ENCODE measurements at places on chromosomes 4 and X.

DNA sequence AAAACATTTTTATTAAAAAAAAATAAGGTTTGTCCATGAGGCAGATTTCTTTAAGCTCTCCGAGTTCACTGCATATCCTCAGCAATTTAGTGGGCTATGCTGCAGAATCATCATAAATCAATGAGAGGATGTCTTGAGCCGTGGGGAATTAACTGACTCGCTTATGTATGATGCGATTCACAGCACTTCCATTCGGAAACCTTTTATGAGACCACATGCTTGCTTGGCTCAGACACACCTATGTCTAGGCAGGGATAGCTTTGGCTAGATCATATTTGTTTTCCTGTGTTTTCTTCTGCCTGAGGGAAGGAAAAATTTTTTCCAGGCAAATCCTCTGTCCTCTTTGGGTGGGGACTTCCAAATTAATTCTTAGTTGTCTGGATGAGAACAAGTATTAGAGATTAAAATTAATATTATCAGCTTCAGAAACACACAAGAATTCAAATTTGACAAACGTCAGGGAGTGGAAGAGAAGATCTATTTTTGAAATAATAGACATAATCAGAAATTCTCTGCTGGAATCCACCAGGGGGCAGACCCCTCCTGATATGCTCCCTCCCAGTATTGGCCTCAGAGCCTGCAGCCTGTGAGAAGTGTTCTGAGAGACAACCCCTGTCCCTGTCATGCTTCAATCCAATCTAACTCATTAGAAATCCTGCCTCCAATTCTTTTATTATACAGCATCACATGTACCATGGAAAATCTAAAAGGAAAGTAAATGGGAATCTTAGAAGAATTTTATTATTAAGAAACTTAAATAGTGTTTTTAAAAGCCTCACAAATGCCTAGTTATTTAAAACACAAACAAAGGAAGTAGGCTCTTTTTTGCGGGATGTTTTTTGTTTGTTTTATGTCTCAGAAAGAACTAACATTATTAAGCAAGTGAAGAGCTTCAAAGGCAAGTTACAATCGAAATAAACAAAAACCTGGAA lies 345.1 kb upstream of the TACR3 start:
- peak; percentile 1 for DNase-seq

DNA sequence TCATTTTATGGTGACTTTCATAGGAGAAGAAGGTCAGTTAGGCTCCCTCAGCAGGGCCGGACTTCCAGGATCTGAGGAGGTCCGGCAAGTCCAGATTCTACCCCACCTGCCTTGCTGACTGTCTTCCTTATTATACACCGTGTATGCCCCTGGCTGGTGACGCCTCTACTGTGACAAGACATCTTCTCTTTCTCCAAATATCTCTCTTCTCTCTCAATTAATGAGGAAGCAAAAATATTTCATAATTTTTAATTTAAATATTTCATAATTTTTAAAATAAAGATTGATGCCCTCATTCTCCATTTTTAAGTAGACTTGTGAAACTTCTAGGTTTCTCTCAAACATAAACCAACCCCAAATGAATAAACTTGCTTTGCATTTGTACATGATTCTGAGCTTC lies 202.5 kb downstream of the NSUN7 start:
- no peak for DNase-seq

- DNase-seq: no peak
Observed at GRCh38 chr4:99052902-99053301, 35.7 kb downstream of the ADH5 start.

DNA sequence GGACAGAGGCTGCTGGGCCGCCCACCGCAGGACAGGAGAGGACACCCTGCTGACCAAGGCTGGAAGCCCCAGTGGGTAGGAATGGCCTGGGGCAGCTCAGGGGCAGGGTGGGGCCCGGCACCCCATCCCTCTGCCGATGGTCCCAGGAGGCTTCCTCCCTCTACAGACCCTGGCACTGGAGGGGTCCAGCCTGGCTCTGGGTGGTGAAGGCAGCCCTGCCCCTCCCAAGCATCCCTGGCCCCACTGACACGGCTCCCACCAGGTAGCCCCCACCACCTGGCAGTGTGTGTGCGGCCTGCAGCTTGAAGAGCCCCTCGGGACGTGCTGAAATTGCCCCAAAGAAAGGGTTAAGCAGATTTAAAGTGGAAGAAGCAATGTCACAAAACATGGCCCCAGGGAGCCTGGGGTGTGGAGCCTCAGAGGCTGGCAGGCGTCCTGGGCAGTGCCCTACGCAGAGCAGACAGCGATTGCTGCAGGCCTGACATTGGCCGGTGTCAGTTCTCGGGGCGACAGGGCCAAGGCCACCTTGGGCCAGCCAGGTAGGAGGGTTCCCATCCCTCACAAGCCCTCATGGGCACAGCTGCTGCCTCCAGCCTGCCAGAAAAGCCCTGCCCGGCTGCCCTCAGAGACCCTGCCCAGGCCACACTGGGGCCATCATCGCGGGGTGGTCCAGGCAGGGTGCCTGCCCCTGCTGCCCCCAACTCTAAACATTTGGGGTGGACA lies 80.5 kb downstream of the FAM53A start:
- no peak for DNase-seq

All from NCI-H187 (cell line).